ENCODE measurements at places on chromosomes 7 and 10. TPM values are rescaled to one million over a fixed set of nuclear protein-coding genes. Genes with fewer than 3 reads are reported as not detected.

DNA sequence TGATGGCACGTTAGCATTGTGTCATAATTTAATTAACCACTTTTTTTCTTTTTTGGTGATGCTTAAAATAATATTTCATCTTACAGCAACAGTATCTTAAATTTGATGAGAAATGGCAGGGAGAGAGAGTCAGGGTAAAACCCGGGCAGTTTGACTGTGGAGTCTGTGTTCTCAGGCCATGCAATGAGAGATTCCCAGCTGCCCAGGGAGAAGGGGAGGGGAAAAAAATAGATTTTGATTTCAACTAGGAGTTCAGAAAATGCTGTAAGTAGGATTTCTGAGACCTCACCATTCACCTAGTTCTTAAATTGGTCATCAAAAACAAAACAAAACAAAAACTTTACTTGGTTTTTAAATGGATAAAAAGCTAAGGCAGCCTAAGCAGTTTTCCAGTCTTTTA is 37.4 kb upstream of the XPNPEP1 start:
- DNase-seq, result no peak
- H3K4me3 ChIP-seq, result no peak overlapping the region
- H3K27me3 ChIP-seq, result no peaks in the 10 kb centered on the region
- H3K4me1 ChIP-seq, result no peaks in the 10 kb centered on the region
- H3K36me3 ChIP-seq, result no peaks in the 10 kb centered on the region

GRCh38 chr7:20735346-20736065 is 51.2 kb downstream of the SP8 start:
- DNase-seq, result no peak
- H3K27me3 ChIP-seq, result no peaks in the 10 kb centered on the region
- no peak overlapping the region for H3K4me3 ChIP-seq
- H3K4me1 ChIP-seq, result no peaks in the 10 kb centered on the region
- H3K27ac ChIP-seq, result no peak overlapping the region

GRCh38 chr7:875476-876076 is 778 bp upstream of the GET4 start:
- DNase-seq, result no peak
- H3K4me3 ChIP-seq, result peak overlapping the region; percentile 36
- H3K27ac ChIP-seq, result peak overlapping the region; percentile 69
- peaks cover 57% of the 10 kb centered on the region for H3K36me3 ChIP-seq
- no peaks in the 10 kb centered on the region for H3K27me3 ChIP-seq

GRCh38 chr10:98016772-98017475 is 13.5 kb downstream of the CRTAC1 start:
- H3K27me3 ChIP-seq, result no peaks in the 10 kb centered on the region
- no peak for DNase-seq
- H3K36me3 ChIP-seq, result no peaks in the 10 kb centered on the region
- no peak overlapping the region for H3K4me3 ChIP-seq
- H3K4me1 ChIP-seq, result peaks cover 7% of the 10 kb centered on the region

DNA sequence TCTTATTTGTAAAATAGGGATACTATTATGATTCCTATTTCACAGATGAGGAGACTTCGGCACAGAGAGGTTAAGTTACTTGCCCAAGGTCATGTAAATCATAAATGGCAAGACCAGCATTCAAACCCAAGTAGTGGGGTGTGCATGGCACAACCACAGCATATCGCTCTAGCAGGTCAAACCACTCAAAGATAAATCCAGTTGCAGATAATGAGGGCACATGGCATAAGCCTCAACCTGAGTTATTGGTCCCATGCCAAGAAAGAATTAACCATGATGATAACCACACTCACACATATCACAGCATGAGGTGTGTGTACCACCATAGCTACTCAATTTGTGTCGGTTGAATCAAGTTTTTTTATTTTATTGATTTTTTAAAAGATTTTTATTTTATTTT is 180.5 kb downstream of the CREB5 start:
- H3K4me3 ChIP-seq, result no peak overlapping the region
- H3K27ac ChIP-seq, result no peak overlapping the region
- H3K27me3 ChIP-seq, result no peaks in the 10 kb centered on the region
- no peaks in the 10 kb centered on the region for H3K36me3 ChIP-seq

GRCh38 chr10:60340973-60341372 is 48.7 kb downstream of the ANK3 start:
- H3K27ac ChIP-seq, result no peak overlapping the region
- H3K4me3 ChIP-seq, result no peak overlapping the region
- H3K27me3 ChIP-seq, result no peaks in the 10 kb centered on the region
- H3K4me1 ChIP-seq, result no peaks in the 10 kb centered on the region

DNA sequence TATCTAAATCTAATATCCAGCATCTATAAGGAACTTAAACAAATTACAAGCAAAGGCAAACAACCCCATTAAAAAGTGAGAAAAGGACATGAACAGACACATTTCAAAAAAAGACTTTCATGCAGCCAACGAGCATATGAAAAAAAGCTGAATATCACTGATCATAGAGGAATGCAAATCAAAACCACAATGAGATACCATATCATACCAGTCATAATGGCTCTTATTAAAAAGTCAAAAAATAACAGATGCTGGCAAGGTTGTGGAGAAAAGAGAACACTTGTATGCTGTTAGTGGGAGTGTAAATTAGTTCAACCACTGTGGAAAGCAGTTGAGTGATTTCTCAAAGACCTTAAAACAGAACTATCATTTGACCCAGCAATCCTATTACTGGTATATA is 334.4 kb upstream of the CACNA2D1 start:
- H3K4me3 ChIP-seq, result no peak overlapping the region
- no peak overlapping the region for H3K27ac ChIP-seq
- no peaks in the 10 kb centered on the region for H3K27me3 ChIP-seq
- DNase-seq, result no peak
- no peaks in the 10 kb centered on the region for H3K36me3 ChIP-seq

- no peaks in the 10 kb centered on the region for H3K36me3 ChIP-seq
- no peak for DNase-seq
- no peak overlapping the region for H3K27ac ChIP-seq
- H3K27me3 ChIP-seq, result no peaks in the 10 kb centered on the region
- no peak overlapping the region for H3K4me3 ChIP-seq
Observed at GRCh38 chr7:148265896-148266295, 324.7 kb upstream of the C7orf33 start.

DNA sequence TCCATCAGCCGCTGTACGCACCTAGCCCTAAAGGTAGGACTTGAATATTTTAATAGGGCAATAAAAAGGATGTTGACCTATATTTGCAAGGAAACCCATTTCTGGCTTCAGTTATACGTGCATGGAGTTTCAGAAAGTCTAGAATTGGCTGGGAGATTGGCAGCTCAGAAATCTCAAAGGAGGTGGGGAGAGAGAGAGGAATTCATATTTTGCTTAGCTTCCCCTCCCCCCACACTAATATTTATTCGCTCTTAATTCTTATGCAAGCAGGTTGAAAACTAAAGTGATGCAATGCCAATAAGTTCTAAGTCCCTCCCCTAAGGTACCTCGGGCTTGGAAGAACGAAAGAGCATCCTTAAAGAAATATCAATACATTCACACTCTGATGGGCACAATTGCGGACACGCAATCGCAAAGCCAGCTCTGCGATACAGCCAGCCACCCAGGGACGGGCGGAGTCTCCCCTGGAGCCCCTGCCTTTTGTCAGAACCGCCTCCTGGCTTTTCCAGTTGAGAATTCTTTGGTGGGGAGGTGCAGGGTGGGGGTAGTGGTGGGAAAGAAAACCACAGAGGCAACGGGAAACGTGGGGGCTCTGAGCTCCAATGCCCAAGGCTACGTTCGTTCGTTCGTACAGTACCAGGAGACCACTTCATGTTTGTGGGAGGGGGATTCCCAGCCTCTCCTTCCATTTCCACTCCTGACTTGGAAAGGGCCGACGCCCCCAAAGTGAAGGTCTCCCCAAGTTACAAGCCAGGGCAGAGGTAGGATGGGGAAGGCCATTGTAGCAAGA is 1.3 kb downstream of the SHH start:
- peaks cover 62% of the 10 kb centered on the region for H3K4me1 ChIP-seq
- DNase-seq, result no peak
- H3K27me3 ChIP-seq, result peaks cover 95% of the 10 kb centered on the region
- H3K4me3 ChIP-seq, result peak overlapping the region; percentile 40
- H3K27ac ChIP-seq, result no peak overlapping the region
- H3K36me3 ChIP-seq, result peaks cover 1% of the 10 kb centered on the region

- no peaks in the 10 kb centered on the region for H3K36me3 ChIP-seq
- H3K4me3 ChIP-seq, result no peak overlapping the region
- no peak overlapping the region for H3K27ac ChIP-seq
Observed at GRCh38 chr10:44281089-44281613, 103.7 kb downstream of the CXCL12 start.

DNA sequence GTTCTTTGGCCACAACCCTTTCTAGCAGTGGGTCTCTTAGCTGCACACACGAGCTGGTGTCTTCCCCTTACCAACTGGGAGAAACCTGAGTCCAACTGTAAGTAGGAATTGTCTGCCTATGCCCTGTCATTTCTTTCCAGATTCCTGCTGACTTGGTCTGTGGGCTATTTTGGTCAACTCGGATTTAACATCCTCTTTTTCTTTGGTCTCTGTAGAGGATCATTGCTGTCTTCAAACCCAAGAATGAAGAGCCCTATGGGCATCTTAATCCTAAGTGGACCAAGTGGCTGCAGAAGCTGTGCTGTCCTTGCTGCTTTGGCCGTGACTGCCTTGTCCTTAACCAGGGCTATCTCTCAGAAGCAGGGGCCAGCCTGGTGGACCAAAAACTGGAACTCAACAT is 10.3 kb downstream of the PI4K2A start:
- peaks cover 37% of the 10 kb centered on the region for H3K36me3 ChIP-seq
- H3K27ac ChIP-seq, result no peak overlapping the region
- H3K27me3 ChIP-seq, result no peaks in the 10 kb centered on the region
- H3K4me3 ChIP-seq, result no peak overlapping the region
- H3K4me1 ChIP-seq, result no peaks in the 10 kb centered on the region
- DNase-seq, result no peak

DNA sequence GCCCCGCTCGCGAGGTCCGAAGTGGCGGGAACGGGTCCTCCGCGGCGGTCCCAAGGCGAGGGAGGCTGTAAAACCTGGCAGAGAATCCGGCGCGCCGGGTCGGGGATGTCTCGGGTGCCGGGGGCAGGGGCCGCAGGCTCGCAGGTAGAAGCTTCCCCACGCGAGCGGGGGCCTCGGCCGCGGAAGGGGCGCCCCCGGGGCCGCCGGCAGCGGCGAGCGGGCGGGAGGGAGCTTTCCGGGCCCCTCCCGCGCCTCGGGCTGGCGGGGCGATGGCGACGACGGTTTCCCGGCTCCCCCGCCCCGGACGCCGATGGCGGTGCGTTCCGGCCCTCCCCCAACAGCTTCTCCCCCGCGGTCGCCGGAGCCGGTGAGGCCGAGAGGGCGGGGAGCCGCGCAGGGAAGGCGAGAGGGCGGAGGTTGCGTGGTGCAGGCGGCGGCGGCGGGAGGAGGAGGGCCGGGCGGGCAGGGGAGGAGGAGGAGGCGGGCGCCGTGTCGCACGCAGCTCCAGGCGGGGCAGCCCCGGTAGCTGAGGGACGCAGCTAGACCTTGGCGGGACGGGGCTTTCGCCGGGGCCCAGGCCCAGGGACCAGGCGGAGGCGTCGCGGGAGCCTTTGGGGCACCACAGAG is at the start of gene CUL1:
TSS of gene CUL1 (plus strand) at position 507 of the 627 bp plus-strand sequence. CDS start 31,220 bp downstream, outside the sequence.
- H3K4me3 ChIP-seq, result peak within 1 kb of the TSS; percentile 83
- H3K4me1 ChIP-seq, result peaks cover 7% of the 10 kb centered on the region
- H3K36me3 ChIP-seq, result no peaks in the 10 kb centered on the region

DNA sequence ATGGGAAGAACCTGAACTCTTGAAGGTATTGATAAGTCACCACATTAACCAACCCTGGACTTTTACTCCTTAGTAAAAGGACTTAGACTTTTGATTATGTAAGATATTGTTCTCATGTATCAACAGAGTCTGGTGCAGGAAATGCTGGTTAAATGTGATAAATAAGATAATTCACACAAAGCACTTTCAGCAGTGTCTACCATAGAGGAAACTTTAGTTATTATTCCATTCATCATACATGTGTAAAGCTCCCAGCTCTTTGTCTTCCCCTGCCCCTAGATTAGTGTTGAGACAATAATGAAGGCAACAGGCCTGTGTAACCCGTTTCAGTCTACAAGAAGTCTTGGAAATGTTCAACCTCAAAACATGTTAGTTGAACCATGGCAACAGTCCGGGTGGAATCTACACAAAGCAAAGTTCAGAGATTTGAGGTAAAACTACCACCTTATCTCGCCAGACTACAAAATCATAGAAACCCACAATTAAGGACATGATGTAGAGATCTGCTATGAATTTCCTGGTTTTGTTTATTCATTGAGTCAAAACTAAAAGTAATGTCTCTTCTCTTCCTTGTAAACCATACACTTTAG is 109.9 kb upstream of the ADO start:
- H3K4me1 ChIP-seq, result peaks cover 4% of the 10 kb centered on the region
- H3K27me3 ChIP-seq, result no peaks in the 10 kb centered on the region
- no peak overlapping the region for H3K4me3 ChIP-seq
- DNase-seq, result no peak

GRCh38 chr10:113412161-113412560 is 140.7 kb upstream of the HABP2 start:
- DNase-seq, result no peak
- H3K27me3 ChIP-seq, result peaks cover 15% of the 10 kb centered on the region
- no peaks in the 10 kb centered on the region for H3K36me3 ChIP-seq
- no peak overlapping the region for H3K27ac ChIP-seq
- H3K4me3 ChIP-seq, result no peak overlapping the region

- H3K27me3 ChIP-seq, result no peaks in the 10 kb centered on the region
- H3K27ac ChIP-seq, result no peak overlapping the region
- H3K36me3 ChIP-seq, result no peaks in the 10 kb centered on the region
- H3K4me3 ChIP-seq, result no peak overlapping the region
- DNase-seq, result no peak
Observed at GRCh38 chr10:34524369-34525091, 290.6 kb downstream of the PARD3 start.

GRCh38 chr7:411677-412312 is 107.9 kb downstream of the PDGFA start:
- no peak for DNase-seq
- H3K27ac ChIP-seq, result no peak overlapping the region
- peaks cover 7% of the 10 kb centered on the region for H3K4me1 ChIP-seq
- H3K4me3 ChIP-seq, result no peak overlapping the region

DNA sequence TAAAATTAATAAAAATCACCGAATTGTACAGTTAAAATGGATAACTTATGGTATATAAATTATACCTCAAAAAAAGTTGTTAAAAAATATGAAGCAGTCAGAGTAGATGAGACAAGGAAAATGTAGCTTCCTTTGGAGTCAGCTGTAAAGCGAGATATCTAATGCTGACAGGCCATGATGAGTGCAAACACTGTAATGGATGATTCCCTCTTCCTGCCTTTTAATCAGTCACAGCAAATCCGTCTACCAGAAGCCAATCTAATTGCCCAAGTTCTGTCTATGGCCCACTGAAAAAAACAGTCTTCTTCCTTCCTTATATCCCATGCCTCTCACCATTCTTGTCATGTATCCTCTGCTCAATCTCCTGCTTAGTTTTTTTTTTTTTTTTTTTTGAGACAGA is 59.9 kb upstream of the DNAJB12 start:
- H3K4me1 ChIP-seq, result no peaks in the 10 kb centered on the region
- H3K4me3 ChIP-seq, result no peak overlapping the region
- no peaks in the 10 kb centered on the region for H3K36me3 ChIP-seq
- no peak for DNase-seq
- no peak overlapping the region for H3K27ac ChIP-seq
- H3K27me3 ChIP-seq, result no peaks in the 10 kb centered on the region

Gene ANKRD1
- 0.17 TPM for total RNA-seq

Gene TRIM73
- total RNA-seq, result 1.4 TPM

Gene COX19
- 15.3 TPM for total RNA-seq

Gene ABCC2
- total RNA-seq, result 0.66 TPM

Gene PTEN
- total RNA-seq, result 177 TPM

Gene SPDYE2
- not detected for total RNA-seq

Gene CHRM2
- 5.3 TPM for total RNA-seq

Gene ASAH2
- 3.5 TPM for total RNA-seq

Gene EIF5AL1
- 0.10 TPM for total RNA-seq

Gene RBP3
- total RNA-seq, result not detected

Measured in spinal cord (tissue), 10 donors.